ENCODE measurements at places on chromosomes 4 and X.
A peak's percentile ranks its signal among the peaks of the same experiment; 100 is the strongest.

- no peak for DNase-seq
Measured at GRCh38 chr4:2702770-2703169, 53.4 kb downstream of the TNIP2 start.

DNA sequence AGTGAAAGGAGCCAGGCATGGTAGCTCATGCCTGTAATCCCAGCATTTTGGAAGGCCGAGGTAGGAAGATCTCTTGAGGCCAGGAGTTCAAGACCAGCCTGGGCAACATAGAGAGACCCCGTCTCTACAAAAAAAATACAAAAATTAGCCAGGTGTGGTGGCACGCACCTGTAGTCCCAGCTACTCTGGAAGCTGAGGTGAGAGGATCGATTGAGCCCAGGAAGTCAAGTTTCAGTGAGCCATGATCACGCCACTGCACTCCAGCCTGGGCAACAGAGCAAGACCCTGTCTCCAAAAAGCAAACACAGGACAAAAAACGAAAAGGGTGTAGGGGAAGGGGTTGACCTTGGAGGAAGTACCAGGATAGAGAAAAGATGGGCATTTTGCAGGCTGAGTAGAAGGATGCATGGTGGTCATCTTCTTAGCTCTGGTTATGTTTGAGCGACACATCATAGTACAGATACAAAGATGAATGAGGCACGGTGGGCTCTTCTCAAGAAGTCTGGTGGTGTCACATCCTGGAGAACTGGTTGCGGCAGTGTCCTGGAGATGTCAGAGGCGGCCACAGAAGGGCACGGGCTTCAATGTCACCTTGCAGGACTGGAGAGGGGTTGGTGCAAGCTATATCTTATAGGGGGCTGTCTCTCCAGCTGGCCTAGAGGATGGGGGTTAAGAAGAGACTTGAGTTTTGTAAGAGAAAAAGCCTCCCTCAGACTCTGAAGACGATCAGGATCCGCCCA is 32.0 kb downstream of the SLC25A5 start:
- no peak for DNase-seq

DNA sequence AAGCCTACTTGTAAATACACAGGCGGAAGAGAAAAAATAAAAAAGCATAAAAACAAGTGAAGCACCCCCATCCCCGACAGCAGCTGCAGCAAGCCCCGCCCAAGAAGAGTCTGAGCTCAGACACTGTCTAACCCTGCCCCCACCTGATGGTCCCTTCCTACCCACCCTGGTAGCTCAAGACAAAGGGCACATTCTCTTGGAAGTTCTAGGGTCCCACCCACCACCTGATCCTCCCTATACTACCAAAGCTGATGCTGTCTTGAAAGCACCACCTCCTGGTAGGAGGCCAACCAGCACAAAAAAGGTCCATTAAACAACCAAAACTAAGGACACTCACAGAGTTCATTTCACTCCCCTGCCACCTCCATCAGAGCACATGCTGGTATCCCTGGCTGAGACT is 308.2 kb downstream of the KLHL13 start:
- no peak for DNase-seq

GRCh38 chrX:108447303-108447702 is 7.7 kb downstream of the COL4A5 start:
- no peak for DNase-seq

GRCh38 chr4:15244354-15244753 is 183.5 kb upstream of the C1QTNF7 start:
- DNase-seq, result no peak

DNA sequence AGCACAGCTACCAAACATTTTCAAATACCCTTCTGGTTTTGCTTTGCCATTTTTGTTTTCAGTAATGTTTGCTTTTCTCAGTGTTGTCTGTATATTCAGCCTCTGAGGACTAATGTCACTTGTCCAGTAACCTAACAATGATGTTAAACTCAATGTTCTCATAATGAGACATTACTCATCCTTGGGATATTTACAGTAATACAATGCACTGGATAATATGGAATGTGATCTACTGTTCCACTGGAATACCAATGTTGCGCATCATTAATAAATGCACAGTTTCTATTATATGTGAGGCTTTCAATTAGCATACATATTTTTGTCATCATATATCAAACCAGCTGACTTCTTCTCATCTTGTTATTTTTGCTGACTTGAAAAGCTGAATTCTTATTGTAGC is 259.1 kb downstream of the SH2D1A start:
- DNase-seq, result no peak

GRCh38 chr4:16758255-16758654 is 140.2 kb downstream of the LDB2 start:
- DNase-seq, result no peak

GRCh38 chrX:154056770-154057241 is 37.1 kb upstream of the IRAK1 start:
- no peak for DNase-seq

DNA sequence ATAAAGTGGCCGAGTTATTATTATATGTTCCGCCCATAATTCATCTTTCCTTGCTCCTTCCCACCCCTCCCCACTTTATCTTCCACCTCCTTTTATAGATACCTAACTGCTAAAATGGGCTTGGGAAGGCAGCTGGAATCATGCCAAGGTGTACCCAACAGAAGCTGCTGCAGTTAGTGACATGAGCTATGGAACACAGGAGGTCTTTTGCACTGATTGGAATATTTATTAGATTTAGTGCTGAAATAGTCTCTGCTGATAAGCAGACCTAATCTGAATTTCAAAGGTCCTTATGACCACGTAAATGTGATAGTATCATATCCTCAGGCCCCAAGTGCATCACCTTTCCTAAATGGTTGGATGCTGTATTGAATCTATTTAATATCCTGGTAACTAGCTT is 64.9 kb downstream of the HMGB2 start:
- no peak for DNase-seq

- no peak for DNase-seq
Measured at GRCh38 chrX:103685396-103685795, 1.1 kb downstream of the MORF4L2 start.

DNA sequence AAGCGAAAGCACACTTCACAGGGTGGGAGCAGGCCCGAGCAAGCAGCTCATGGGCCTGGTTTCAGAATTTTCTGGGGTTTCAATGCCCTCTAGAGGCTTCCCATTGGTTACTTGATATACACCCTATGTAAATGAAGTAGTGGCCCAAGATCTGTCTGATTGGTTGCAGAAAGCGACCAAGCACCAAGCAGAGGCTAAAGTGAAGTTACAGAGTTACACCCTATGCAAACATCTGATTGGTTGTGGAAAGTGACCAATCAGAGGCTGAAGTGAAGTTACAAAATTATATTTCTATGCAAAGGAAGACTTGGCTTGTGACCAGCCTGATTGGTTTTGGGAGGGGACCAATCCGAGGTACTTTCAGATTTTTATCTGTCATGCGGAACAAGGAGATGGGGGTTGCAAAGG is 8.2 kb downstream of the FHIP1A start:
- DNase-seq, result no peak

- DNase-seq, result no peak
Measured at GRCh38 chr4:165580351-165580905, 201.6 kb downstream of the CPE start.

GRCh38 chrX:4268676-4269075 is 555.2 kb upstream of the PRKX start:
- no peak for DNase-seq

- DNase-seq, result peak; percentile 86
Measured at GRCh38 chr4:183905081-183905592, at the start of gene STOX2. TSS of gene STOX2 (plus strand) at chr4:183905307. CDS start at chr4:183906791, 1,484 bp downstream.

GRCh38 chr4:19381068-19381467 is 870.6 kb upstream of the SLIT2 start:
- no peak for DNase-seq

GRCh38 chr4:163611182-163611581 is 116.7 kb downstream of the TMA16 start:
- no peak for DNase-seq

GRCh38 chr4:10893395-10893794 is 208.8 kb upstream of the CLNK start:
- peak; percentile 3 for DNase-seq

DNA sequence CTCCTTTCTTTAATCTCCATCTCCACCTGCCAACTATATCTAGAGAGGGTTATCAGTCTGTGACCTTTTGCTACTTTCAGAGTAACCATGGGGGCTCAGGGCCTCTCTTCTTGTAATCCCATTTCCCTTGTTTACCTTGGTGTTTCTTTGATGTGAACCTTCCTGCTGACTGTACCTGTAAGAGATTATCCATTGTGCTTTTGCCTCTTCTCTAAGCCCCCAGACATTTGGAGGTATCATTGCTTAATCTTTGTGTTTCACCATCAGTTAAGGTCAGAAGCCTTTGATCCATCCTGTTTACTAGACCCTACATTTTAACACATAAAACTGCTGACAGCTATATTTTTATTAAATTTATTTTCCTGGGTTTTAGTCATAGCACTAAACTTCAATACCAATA is 111.8 kb upstream of the RAP2C start:
- no peak for DNase-seq

DNA sequence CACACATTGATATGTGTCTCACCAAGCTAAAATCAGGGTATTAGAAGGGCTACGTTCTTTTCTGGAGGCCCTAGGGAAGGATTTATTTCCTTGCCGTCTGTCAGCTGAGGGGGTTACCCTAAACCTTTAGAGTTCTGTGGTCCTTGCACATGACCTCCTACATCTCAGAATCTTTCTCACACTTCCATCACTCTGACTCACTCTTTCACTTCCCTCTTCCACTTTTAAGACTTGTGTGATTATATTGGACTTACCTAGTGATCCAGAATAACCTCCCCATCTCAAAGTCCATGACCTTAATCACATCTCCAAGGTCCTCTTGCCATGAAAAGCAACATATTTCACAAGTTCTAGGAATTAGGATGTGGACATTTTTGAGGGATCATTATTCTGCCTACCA is 53.6 kb upstream of the FUNDC1 start:
- no peak for DNase-seq

GRCh38 chr4:8538076-8538702 is 42.0 kb upstream of the GPR78 start:
- DNase-seq, result no peak

- no peak for DNase-seq
Measured at GRCh38 chr4:40238700-40239548, 42.1 kb downstream of the RHOH start.

DNA sequence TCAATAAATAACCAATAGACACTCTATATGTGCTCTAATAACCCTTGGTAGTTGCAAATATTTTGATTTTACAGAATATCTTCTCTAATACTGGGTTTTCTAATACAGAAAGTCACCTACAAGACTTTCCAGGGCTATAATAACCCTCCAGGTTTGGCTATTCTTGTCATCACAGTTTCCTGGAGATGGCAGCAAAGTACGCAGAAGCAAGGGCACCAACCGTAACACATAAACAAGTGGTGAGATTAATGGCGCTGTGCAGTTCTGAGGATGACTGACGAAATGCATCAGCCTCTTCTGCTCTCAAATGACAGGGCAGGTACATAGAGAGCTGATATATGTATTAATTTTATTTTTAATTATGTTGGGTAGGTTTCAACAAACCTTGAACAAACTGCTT is 122.4 kb downstream of the C4orf33 start:
- peak; percentile 64 for DNase-seq

- DNase-seq, result no peak
Measured at GRCh38 chrX:100995469-100995868, 26.0 kb downstream of the ARL13A start.

DNA sequence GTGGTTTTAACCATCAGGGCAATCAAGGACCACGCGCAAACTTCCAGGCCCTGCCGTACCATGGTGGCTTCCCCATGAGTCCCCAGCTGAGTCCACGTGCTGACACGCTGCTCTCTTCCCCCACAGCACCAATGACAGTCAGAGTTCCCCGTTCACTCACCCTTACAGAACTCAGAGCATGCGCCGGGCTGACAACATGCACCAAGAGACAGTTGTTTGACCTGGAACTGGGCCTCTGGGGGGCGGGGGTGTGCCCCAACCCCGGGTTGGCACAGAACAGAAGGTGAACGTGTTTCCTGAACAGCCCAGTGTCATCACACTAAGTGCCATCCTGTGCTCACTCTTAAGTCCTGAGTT is 29.4 kb downstream of the IRF2 start:
- DNase-seq, result peak; percentile 55

DNA sequence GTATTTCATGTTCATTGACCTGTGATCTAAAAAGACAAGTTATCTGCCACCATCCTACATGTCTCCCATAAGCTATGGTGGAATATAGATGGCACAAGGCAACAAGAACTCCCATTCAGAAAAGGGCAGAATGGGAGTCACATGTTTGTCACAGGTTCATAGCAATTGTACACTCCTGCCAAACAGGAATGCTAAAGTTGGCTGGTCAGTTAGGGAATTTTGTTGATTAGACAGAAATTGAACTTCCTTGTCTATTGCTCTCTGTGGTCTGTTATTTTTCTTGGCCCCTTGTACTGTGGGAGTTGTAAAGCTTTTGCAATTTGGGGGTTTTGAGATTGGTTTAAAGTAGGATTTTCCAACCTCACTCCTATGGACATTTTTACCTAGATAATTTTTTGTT is 101.7 kb upstream of the SOD3 start:
- DNase-seq, result no peak

DNA sequence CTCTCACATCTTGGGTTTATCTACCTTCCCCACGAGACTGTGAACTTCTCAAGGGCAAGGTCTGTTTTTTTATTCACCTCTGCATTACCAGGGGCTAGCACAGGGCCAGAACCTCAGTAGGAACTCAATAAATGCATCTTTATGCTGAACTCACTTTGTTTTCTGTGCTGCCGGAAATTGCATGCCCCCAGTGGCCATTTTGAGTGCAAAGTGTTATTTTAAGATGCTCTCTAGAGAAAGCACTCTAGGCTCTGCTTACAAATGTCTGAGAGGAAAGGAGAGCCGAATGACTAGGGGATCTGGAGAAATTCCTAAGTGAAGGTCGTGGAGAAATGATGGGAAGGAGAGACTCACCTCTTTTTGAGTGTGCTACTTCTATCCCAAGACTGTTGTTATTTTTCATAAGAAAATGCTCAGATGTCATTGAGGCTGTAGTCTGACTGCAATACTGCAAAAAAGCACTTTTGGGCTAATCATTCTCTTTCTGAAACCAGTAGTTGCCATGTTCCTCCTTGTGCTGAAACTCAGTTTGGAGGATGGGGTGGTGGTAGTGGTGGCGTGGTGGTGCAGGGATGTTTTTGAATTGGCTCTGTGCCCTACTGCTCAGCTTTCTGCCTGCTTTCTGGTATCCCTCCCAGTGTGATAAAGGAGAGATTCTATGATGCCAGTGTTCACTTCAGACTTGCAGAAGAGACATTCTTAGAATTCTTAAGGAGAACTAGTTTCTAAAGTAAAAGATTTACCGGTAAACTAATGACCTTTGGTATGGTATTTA is 41.3 kb downstream of the DOCK11 start:
- DNase-seq, result peak; percentile 31

DNA sequence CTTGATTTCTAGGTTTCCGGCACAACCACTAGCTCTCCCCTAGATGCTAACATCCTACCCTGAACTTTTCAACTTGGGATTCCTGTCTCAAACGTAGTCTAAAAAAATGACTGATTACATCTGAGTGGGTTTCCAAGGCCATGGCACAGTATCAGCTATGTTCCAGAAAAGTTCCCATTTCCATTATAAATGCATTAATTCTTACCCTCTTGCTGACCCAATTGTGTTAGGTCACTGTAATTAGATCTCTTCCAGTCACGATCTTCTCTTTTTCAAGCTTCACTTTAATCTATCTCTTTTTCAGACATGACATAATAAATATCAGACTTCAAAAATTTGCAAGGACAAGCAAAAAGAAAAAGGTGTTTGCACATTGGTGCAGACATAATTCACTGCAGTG is 50.6 kb upstream of the PDE5A start:
- DNase-seq, result no peak
